Stimulated activated CD4-positive, alpha-beta T cell treated with anti-CD3 and anti-CD28 coated beads, Interleukin-12 subunit alpha, Interleukin-12 subunit beta, amount 100 ng/mL, for 48 hours (primary cell): ENCODE measurements at places on chromosomes 2 and 18.

- no peak for DNase-seq
These were observed 71.1 kb downstream of the DSC3 start for GRCh38 chr18:30971338-30971956.

GRCh38 chr2:101580528-101580927, 105.6 kb upstream of the RFX8 start:
- DNase-seq, result no peak

- no peak for DNase-seq
These were observed 60.4 kb downstream of the ZBTB7C start for GRCh38 chr18:48348739-48349138.

DNA sequence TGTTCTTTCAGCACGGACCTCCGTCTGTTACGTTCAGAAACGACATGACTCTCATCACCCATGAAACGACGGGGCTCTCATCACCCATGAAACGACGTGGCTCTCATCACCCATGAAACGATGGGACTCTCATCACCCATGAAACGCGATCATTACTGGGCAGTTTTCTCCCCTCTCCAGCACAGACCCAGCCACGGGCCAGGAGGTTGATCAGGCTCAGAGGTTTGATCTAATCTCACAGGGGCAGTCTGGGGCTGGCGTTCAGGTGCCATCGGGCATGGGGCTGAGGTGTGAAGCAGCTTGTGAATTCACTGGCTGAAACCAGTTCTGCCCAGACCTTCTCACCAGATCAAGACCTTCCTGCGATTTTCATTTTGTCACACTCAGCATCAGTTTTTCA, 296.4 kb downstream of the NDUFA10 start:
- no peak for DNase-seq

GRCh38 chr2:148515120-148515519, 129.4 kb upstream of the EPC2 start:
- DNase-seq, result no peak

GRCh38 chr2:6835467-6835866, 30.2 kb downstream of the CMPK2 start:
- DNase-seq, result no peak

DNA sequence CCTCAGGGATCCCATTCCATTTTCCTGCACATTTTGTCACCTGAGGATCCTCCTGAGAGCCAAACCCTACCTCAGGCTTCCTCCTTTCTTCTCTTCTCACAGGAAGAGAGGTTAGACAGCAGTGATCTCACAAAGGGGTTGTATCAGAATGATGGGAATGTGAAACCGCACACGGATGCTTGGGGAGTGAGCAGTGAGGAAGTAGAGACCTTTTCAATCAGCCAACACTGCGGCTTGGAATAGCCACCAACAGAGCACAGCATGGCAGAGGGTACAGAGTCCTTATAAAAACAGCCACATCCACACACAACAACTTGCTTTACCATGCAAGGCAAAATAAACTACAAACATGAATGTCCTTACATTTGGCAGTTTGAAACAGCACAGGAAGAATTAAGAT, 8.7 kb downstream of the TMEM182 start:
- no peak for DNase-seq

DNA sequence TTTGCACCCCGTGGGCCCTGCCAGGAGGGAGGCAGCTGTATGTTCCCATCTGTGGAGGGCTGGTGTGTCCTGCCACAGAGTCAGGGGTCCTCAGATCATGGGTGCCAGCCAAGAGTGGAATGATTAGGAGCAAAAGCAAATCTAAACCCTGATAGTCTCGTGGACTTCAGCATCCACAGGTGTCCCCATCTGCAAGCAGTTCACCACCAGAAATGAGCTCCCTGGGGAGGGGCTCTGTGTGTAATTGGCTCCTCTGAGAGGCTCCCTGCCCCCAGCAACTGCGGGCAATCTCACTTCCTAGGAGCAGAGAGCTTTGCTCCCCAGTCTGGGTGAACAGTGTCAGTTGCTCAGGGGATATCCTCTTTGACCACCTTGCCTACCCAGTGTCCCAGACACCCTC, 78.1 kb downstream of the HNRNPLL start:
- no peak for DNase-seq

DNA sequence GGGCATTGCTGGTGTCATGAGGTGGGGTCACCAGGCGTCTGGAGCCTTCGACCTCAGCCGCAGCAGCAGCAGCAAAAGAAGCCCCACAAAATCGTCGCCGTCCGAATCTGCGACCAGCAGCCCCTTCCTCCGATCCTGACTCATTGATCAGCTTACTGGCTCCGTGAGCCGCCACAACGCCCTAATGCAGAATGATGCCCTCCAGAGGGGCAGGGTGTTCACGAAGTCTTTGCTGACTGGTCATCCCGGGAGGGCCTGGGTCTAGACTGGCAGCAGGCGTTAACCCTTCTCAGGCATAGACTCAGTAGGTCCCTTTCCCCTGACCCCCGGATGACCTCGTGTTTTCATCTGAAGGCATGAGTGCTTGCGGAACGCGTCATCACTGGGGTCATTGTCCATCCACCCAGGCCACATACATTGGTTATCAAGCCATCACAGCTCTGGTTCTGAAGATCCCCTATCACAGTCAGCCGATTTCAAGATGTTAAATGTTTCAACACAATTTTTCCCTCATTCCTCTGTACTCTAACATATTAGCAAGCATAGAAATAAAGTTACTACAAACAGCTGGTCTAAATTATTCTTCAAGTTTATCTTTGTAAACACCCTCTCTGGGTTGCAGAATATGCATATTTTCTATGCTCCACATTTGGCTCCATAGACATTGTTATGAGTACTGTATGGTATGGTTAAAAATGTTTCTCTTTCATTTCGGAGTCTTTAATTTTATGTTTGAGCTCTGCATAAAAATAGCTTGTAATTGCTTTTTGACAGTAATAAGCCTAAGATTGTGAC, 83.3 kb upstream of the SALL3 start:
- no peak for DNase-seq

DNA sequence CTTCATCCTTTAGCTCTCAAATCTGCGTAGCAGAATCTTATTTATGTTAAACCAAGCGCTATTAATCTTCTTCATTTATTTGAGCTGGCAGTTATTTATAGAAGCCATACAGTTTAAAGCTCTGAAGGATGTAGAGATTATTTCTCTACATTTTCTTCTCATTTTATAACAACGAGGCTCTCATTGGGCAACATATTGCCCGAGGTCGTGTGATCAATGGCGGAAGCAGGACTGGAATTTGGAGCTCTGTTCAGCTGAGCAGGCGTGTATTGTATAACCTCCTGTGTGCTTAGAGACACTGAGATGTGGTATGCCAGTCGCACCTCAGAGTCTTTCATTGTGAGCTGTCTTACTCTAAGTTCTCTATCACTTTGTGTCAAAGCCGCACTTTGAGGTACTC, 17.5 kb upstream of the DRC1 start:
- no peak for DNase-seq

GRCh38 chr2:157830266-157830665, 45.9 kb downstream of the ACVR1 start:
- no peak for DNase-seq
